ENCODE measurements at places on chromosomes 16 and 17. TPM values are rescaled to one million over a fixed set of nuclear protein-coding genes. Genes with fewer than 3 reads are reported as not detected.
A peak's percentile ranks its signal among the peaks of the same experiment; 100 is the strongest.

- H3K36me3 ChIP-seq: no peaks in the 10 kb centered on the region
- no peak overlapping the region for H3K27ac ChIP-seq
- no peaks in the 10 kb centered on the region for H3K27me3 ChIP-seq
- no peak for DNase-seq
- no peaks in the 10 kb centered on the region for H3K4me1 ChIP-seq
- no peak overlapping the region for H3K4me3 ChIP-seq
These were observed 1.2 kb downstream of the KCNJ16 start for GRCh38 chr17:70076189-70076588.

DNA sequence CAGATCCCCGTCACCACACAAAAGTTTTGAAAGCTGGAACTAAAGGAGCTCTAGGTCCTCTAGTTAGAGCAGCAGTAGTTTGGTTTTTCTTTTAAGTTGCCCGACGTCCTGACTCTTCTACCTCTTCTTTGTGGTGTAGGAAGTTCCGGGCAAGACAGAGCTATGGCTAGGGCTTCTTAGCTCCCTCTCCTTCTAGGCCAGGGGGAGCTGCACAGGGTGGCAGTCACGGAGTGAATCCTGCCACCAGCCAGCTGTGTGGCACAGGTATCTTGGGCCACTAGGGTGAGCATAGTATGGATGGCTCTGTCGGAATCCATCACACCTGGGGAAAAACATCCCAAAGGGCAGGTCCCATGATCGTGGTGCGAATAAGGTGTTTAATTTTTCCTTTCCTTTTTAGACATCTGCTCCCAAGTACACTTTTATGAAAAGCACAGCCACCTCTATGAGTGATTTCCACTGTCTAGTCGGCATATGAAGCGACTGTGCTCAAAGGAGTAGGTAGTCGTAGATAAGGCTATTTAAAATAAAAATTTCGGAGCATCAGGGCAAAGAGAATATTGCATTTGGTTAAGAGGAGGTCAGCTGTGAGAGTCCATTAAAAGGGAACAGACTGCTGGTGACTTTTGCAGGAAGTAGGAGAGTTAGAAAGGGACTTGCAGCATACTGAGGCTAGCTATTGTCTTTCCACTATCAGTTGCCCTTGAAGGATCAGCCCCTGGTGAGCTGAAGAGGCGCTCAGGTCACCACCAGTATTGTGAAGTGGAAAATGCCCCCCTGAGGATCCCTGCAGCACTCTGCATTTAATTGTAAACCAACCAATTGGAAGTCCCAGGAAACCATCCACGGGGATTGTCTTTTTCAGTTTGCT, 2.1 kb downstream of the PRKCA start:
- peaks cover 35% of the 10 kb centered on the region for H3K4me1 ChIP-seq
- H3K4me3 ChIP-seq: peak overlapping the region; percentile 95
- H3K27me3 ChIP-seq: no peaks in the 10 kb centered on the region
- peak overlapping the region; percentile 47 for H3K27ac ChIP-seq

- no peak overlapping the region for H3K27ac ChIP-seq
- DNase-seq: no peak
- no peaks in the 10 kb centered on the region for H3K27me3 ChIP-seq
- H3K4me1 ChIP-seq: no peaks in the 10 kb centered on the region
These were observed 104.9 kb upstream of the TBX2 start for GRCh38 chr17:61294777-61295176.

DNA sequence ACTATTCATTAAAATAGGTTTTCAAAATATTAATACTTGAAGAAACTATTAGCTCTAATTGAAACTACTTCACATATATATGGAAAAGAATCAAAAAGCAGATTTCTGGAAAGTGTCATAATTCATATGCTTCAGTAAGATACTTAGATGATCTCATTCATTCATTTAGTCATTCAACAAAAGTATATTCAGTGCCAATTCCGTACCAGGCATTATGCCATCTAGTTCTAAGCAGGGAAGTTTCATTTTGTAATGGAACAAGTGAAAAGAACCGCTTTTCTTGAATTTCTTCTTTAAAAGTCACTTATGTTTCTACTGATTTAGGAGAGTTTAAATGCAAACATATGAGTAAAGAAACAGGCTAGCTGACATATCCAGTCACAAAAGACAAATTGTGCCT, 118.3 kb upstream of the FAM20A start:
- H3K4me1 ChIP-seq: no peaks in the 10 kb centered on the region
- H3K4me3 ChIP-seq: no peak overlapping the region
- H3K27ac ChIP-seq: no peak overlapping the region
- DNase-seq: no peak

The WFDC1 gene
- not detected for total RNA-seq

The GLTPD2 gene
- total RNA-seq: 6.0 TPM

The KRT31 gene
- total RNA-seq: not detected

The MYH11 gene
- not detected for total RNA-seq

Measured in HepG2 (cell line).